Iris pigment epithelial cell (primary cell): ENCODE measurements at places on chromosomes 7 and 10.

DNA sequence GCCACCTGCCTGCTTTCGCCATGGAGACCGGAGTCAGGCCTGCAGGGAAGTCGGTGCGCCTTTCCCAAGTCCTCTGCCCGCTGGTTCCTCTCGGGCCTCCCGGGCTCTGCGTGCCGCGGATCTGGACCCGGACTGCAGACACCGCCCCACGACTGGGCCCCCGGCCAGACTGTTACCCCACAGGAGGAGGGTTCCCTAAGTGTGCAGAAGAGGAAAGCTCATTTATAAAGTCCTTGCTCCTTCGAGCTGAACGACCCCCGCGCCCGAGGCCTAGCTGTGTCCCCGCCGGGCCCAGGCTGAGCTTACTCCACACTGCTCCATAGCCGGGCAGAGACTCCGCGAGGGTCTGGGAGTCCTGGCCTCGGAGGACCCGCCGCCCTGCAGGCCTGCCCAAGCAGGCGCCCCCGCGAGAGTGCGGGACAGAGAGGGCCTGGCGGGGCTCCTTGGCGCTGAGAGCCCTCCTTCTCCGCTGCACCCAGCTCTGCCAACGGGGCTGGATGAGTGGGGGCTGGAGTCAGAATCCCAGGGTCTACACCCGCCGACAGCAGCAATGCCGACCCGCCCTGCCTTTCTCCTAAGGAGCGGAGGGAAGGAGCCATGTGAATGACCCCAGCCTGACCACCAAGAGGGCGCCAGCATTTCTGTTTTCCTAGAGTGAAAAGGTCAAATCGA is 8.3 kb downstream of the EN2 start:
- no peak for DNase-seq

GRCh38 chr10:71004176-71005075 is 116.1 kb upstream of the PCBD1 start:
- DNase-seq, result no peak

DNA sequence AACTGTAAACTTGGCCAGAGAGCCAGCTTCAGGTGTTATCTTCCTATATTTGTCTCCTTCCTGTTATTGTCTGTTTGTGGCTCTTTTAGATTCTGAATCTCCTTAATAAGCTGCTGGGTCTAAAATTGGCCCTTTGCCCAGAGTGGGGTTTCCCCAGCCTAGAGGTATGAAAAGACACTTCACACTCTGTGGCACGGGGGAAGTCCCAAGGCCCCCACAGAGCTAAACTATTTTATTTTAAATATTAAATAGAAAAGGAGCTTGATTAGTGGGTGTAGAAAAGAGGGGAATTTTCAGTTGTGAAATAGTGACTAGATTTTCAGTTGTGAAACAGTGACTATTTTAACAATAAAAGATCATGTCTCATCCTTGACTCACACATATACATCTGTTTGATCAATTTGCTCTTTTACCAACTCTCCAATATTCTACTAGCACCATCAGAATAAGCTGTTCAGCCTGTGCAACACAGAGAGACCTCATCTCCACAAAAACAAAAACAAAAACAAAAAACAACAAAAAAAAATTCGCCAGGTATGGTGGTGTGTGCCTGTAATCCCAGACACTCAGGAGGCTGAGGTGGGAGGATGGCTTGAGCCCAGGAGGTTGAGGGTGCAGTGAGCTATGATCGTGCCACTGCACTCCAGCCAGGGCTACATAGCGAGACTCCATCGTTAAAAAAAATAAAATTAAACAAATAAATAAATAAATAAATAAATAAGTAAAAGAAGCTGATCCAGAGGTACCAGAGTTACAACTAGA is 24.9 kb upstream of the ADO start:
- DNase-seq, result peak; percentile 3

DNA sequence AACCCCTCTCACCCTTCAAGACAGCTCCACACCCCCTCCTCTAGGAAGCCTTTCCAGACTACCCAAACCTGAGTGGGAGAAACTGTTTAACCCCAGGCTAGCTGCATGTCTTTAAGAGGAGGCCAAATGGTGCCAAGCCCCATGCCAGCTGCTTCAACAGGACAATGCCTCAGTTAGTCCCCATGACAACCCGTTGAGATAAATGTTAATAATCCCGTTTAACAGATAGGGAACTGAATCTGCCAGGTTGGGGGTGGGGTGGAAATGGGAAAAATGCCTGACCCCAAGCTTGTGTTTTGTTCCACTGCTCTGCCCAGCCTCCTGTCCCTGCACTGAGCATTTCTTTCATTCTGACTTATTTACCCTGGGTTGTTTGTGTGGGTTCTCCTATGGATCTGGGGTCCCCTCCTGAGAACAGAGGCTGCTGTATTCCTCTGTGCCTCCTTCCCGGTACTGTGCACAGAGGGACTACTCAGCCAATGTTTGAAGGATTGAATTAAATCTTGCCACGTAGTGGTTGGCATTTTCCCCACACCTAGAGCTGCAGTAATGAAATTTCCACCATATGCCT is 452.6 kb upstream of the ZMIZ1 start:
- no peak for DNase-seq

- DNase-seq, result no peak
Measured at GRCh38 chr10:123399276-123399839, 245.2 kb downstream of the BUB3 start.

DNA sequence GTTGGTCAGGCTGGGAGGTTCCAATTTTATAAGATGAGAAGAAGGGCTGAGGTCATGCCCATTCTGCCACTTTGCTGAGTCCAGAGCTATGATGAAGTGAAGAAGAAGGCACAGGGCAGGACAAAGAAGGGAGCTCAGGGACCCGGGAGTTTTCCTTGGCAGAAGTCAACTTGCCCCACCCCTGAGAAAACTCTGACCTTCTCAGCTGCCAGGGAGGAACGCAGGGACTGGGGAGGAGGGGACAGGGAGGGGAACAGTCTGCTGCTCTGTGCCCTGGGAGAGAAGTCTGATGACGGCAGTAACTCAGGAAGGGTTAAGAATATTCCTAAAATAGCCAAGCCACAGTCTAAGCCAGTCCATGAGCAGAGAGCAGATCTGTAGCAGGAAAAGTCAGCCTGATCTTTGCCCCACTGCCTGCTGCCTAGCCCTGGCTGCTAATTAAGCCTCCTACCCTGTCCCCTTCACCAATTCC is 11.7 kb downstream of the ADIRF start:
- no peak for DNase-seq

DNA sequence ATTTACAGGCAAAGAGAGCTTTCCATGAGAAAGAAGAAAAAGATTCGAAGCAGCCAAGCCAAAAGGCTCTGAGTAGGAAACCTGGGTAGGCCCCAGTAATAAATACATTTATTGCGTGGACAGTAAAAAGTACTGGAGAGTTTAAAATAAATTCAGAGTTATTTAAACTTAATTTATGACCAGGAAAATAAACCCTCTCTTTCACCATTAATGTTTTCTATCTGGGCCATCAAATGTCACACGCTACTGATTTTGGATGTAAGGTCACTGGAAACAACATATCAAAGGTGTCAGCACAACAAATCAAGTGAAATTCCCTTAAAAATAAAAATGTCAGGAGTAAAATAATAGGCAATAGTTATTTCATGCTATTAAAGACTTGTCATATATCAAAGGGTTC is 264.0 kb downstream of the SKAP2 start:
- DNase-seq, result no peak

DNA sequence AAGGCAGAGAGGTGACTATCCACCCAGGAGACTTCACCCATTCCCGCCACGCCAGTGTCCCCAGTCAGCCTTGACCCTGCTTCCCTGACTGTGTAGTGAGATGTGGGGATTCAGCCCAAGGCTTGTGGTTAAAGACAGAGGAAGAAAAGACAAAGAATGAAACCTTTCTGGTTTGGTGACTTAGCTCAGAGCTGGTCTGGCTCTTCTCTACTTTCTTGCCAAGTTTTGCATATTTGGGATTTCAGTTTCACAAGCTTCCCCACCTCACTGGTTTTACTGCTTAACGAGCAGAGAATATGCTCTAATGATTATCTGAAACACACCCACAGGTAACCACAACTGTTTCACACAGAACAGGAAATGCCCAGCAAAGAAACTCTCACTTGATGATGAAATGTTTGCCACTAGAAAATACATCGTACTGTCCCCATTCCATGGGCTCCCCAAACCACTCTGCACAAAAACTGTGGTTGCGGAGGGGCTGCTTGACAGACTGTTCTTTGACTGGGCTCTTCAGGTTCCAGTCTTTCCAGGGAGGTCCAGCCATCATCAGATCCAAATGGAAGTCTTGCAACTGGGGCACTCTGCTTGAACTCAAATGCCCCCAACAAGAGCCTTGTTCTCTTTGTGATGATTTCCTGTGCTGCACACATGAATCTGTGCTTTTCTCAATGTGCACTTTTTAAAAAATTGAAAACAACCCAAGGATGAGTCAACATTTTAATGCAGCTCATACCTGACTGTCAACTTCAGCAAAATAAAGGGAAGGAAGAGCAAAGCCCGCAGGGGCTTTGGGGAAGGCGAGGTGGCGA is 95.5 kb downstream of the CTBP2 start:
- DNase-seq, result peak; percentile 75

- no peak for DNase-seq
Measured at GRCh38 chr10:43906490-43906889, 257.8 kb upstream of the ZNF32 start.

DNA sequence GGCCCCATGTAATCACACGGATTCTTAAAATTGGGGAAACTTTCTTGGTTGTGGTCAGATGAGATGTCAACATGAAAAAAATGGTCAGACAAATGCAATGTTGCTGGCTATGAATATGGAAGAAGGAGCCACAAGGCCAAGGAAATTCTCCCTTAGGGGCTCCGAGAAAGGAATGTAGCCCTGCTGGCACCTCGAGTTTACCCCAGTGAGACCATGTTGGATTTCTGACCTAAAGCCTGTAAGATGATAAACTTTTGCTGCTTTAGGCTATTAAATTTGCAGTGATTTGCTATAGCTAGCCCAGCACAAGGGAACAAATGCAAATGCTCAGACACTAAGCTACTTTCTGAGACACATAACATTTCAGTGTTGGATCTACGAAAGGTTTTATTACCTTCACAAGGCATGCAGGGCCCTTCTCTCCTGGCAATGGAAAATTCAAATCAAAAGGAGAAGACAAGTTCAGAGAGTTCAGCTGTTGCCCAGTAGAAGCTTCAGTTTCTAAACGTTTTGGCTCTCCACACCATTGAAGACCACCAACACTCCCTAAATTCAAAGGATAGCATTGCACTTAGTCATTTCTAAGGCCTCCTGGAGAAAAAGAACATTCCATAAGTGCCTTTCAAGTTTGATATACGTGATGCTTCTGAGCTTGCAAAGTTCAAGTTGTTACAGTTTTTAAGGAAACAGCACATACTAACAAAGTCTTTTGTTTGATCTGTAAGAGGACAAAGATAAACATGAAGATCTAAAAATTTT is 23.4 kb downstream of the MCMBP start:
- peak; percentile 93 for DNase-seq

- no peak for DNase-seq
Measured at GRCh38 chr10:77313066-77313750, 324.4 kb downstream of the KCNMA1 start.

DNA sequence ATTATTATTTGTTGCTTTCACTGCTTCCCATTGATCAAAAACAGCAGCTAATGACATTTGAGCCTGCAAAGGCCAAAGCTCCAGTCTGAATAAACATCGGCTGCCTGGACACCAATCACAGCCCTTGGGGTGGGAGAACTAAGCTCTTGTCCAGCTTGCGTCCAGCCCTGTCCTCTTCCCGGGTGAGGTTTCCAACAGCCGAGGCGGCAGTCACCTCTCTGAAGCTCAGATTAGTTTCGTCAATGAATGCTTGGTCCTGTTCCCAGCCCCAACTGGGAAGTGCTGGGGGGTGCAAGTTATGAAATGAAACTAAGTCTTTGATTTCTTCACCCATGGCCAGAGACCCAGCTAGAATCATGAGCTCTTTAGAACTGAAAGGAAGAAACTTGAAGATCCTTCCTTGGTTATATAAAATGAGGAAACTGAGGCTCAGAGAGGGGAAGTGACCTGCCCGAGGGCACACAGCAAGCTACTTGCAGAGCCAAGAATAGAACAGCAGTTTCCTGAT is 114.0 kb upstream of the TCF7L2 start:
- peak; percentile 39 for DNase-seq

DNA sequence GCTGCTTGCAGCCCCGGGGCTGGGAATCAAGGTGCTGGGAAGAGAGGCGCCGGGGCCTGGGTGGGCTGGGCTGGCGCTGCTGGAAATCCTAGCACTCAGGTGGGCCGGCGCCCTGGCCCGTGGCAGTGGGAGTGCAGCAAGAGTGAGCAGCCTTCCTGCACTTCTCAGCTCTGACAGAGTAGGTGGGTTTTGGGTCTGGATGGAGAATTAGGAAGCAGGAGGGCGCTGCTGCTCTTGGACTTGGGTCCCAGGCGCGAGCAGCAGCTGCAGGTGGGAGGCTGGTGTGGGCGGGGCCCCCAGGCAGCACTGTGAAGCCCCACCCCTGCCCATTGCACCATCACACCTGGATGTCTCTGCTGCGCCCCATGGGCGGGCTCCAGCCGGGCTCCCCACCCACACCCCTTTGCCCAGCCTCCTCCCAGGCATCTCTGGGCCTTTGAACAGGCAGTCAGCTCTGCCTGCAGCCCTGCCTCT is 6.0 kb downstream of the BRI3 start:
- DNase-seq, result no peak

DNA sequence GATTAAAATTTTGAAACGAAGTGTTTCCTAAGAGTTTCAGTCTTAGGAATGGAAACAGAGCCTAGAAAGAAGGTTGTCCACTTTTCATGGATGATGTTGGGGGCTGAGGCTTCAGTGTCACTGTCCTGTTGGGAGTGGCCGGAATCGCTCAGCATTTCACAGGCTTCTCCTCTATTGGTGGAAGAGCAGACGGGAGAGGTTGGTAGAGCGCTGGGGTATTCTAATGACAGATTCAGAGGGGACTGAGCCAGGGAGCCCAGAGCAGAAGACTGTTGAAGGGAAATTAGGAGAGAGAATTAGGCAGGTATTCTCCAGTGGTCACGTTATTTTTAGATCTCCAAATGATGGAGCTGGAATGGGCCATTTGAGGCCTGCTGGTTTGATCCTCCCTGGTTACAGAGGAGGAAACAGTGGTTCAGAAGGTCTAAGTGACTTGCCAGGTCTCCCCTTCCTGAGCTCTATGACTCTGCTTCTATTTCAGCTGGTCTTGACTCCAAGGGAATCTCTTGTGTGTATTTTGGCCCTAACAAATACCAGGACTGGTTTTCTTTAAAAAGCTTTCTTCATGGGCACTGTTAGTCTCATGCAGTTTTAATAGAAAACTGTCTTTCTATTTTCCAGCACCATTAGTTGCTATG is 35.7 kb upstream of the EEPD1 start:
- DNase-seq, result no peak

DNA sequence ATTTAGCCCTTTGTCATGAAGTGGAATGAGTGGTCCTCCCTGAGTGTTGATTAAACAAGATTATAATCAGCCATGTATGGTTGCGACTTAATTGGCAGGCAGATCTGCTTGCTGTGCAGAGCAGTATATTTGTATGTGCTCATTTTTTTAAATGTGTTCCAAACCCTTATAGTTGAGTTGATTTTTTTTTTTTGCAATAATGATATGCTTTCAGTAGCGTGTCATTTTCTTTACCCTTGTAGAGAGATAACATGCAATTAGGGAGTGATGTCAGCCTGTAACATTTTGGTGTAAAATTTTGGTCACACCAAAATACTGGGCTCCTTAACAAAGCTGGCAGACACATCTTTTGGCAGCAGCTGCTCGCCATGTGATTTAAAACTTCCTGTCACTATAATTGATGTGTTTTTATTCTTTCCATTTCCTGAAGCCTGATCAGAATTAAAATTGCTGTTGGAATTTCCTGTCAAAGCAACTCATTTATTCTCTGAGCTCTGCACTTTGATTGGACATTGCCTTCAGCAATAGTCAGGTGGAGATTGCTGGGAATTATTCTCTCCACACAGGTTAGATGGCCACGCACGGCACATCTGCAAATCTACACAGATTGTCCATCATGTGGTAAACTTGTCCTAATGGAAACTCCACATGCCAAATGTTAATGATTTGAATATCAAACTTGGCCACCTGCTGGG is 125.3 kb downstream of the DYNC1I1 start:
- no peak for DNase-seq
